Glutamatergic neuron (in vitro differentiated cells): ENCODE measurements at places on chromosomes 6 and 20.

- DNase-seq: no peak
Measured at GRCh38 chr6:35046862-35047261, 94.3 kb downstream of the TCP11 start.

DNA sequence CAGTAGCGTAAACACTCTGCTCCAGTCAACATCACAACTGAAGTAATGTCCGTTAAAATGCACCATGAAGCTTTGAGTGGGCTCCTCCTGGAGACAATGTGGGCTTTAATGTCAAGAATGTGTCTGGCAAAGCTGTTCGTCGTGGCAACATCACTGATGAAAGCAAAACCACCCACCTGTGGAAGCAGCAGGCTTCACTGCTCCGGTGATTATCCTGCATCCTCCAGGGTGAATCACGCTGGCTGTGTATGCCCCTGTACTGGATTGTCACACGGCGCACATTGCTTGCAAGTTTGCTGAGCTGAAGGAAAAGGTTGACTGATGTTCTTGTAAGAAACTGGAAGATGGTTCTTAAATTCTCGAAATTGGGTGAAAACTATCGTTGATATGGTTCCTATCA lies 128.5 kb downstream of the MOXD1 start:
- DNase-seq: no peak

DNA sequence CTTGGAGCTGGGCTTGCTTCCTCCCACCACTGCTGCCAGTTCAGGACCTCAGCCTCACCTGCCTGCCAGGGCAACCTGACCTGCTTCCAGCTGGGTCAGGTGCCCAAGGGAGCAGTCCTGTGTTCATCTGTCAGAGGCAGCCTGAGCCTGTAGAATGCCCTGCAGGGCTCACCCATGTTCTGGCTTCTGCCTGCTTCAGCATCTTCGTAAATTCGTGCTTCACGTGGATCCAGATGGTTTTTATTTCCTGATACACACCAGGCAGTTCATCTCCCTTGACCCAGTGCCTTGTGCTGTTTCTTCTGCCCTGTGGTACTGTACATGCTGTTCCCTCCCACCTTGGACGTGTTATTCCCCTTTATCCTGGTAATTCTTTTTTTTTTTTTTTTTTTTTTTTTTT lies 50.2 kb downstream of the ARID1B start:
- DNase-seq: no peak

DNA sequence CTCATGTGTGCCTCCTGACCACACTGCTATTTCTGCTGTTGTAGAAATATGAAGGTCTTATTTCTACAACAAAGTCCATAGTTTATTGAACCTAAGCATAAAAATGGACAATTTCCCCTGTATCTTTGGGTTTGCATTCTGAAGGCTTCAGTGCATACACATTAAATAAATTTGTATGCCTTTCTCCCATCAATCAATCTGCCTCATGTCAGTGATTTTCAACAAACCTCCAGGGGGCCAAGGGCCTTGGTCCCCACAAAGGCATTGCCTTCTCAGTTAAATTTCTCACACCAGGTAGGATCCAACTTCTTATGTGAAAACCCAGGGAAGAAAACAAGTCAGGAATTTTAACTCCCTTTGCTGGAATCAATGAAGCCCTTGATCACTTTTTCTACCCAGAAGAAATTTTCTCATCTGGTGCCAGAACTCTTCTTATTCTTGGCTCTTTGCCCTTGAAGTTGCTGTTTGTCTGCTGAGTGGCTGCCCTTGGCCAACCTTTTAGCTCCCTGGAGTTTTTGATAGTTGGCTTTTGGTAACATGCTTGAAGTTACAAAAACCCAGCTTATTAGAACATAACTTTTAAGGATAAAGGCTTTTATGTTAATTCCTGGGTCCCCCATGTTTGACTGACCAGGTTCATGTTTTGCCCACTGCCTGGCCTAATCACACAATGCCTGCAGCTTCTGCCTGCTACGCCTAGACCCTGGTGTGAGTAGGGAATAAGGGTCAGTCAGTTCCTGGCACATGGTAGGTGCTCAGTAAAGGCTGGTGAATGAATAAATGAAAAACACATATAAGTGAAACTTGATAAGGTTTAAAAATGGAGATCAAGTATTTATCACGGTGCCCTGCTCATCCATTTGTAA lies 37.0 kb downstream of the SHLD1 start:
- DNase-seq: no peak

DNA sequence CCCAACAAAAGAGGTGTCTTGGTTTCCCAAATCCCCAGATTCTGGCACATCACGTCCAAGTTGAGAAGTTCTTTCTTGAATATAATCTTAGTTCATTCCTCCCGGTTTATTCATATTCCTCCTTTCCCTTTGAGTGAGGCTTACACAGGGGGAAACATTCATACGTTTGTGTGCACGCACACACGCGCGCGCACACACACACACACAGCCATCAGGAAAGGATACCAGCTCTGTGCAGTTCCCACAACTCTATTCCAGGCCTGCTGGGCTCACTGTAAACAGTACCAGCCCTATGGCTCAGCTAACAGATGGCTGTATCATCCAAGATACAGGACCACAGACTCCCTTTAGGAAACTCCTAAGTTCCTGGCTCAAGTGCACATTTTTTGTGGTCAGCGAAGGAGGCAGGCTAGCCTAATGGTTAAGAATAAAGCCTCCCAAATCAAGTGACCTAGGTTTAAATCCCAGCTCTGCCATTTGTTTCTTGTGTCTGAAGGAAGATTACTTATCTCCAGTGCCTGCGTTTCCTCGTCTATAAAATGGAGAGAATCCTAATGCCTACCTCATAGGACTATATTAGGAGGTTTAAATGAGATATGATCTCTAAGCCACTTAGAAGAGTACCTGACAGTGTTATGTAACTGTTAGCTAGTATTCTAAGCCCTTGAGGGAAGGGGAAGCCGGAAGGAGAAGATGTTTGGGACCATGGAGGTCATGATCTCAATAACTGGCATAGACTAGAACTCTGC lies 3.7 kb upstream of the TAF8 start:
- DNase-seq: no peak

DNA sequence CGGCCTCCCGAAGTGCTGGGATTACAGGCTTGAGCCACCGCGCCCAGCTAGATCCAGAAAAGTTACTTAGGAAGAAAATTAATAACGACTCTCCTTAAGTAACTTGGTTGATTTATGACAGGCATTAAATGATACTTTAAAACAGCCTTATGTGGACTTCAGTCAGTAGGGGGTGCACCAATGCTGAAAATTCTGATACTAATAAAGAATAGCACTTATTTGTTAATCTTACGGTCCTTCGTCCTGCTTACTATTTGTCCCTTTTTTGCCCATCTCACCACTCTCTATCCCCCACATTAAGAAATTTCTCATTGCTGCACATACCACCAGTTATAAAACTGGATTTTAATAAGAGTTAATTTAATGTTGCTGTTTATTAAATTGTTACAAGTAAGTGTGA lies 12.7 kb upstream of the PRELID3B start:
- DNase-seq: no peak

DNA sequence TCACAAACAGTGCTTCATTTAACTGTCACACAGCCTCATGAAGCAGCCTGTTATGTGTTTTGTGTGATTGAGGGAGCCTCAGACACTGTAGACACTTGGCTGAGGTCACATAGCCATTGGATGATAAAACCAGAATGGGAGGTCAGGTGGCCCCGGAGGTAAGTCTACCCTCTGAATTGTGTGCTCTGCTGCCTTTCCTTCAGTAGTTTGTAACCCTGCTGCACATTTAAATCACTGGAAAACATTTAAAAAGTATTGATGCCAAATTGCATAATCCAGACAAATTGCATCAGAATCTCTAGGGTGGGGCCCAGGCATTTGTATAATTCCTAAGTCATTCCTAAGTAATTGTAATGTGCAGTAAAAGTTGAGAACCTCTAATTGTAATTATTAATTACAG lies 85.2 kb upstream of the ECI2 start:
- DNase-seq: no peak

DNA sequence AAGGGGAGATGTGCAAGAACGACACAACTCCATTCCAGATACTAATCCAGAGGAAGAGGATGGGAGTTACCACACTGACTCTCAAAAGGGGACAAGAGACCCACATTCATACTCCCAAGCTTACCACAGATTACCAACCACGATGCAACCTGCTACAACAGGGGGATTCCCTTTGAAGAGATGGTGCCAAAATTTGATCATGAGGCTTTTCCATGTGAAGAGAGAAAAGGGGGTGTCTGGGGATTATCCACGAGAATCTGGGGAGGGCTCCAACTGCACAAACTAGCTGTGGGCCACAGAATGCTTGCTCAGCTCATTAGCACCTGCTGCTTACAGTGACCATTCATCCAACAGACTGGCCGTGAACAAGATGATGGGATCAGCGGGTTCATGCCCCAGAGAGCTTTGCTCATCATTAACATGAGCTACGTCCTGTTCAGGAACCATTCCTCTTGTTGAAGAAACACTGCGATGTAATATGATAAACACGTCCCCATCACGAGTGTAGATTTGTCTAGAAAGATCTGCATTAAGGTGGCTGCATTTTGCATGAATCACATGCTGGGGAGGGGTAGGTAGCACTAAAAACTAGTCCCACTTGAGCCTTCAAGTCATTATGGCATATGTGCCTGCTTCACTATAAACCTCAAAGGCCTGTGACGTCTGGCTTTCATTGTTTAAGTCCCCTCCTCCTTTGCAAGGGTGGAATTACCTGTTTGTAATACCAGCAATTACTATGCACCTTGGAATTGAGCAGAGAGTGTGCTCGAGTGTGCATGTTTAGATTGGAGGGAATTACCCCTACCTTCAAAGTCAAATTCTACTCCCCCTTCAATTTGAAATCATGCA lies 4.0 kb downstream of the PLAGL2 start:
- DNase-seq: no peak

DNA sequence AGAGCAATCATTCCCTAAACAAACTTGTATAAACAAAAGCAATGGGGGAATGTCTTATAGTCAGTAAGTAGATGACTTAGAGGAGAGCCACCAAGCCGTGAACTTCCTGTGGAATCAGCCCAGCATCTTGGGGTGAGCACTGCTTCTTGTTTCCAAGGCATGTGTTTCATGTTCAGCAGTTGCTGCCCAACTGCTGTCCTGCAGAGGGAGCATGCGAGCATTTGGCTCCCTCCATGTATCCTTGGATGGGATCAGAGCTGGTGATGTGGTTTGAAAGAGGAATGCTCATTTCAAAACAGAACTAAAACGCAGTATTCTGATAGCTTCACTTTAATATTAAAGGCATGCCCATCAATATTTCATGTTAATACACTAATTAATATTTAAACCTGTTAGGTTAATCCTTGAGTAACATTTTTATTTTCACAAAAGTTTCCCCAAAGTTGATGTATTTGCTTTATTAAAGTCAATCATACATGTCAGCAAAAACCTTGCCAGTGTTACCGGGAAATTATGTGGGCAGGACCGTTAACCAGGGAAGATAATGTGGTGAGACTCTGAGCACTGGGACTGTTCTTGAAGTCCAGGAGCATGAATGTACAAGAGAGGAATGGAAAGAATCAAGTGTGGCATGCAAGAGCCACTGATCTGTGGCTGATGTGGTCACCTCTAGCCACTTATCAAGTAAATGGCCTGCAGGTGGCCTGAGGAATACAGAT lies 172.1 kb upstream of the GGTLC1 start:
- DNase-seq: peak; percentile 74

- no peak for DNase-seq
Measured at GRCh38 chr20:1961374-1961773, 32.5 kb downstream of the PDYN start.

- no peak for DNase-seq
Measured at GRCh38 chr6:79797912-79798311, 149.4 kb downstream of the ELOVL4 start.

- no peak for DNase-seq
Measured at GRCh38 chr6:100261486-100261885, 203.2 kb downstream of the SIM1 start.

GRCh38 chr6:139109558-139109957 lies 25.3 kb upstream of the HECA start:
- peak; percentile 20 for DNase-seq

GRCh38 chr20:48818481-48818987 lies 9.3 kb downstream of the PREX1 start:
- no peak for DNase-seq

DNA sequence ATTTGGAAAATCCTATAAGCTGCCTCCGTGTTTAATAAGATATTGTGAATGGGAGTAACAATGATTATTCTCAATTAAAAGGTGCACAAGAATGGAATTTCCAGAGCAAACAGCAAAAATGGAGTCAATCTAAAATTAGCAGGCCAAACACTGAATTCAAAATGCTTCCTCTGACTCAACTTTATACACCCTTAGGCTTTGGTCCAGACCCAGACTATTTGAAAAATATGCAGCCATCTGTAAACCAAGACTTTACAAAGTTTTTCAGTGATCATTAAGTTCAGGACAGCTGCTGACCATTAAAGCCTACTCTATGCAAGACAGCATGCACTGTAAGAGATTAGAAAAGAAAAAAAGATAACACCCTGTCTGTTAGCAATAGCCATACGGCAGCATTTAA lies 39.4 kb upstream of the CCN6 start:
- DNase-seq: no peak

DNA sequence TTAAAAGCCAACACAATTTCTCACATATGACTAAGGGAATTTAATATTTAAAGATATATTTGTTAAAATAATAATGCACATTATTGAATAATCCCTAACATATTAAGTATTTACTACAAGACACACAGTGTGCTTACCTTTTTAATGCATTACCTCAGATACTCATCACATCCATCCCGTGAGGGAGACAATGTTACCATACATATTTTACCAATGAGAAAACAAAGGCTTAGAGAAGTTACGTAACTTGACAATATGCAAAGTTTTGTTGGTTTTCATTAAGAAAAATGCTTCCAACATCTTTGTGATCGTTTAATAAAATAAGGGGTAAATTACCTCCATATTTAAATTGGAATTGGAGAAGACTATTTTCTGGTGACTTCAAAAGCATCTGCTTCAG lies 4.3 kb downstream of the IFNGR1 start:
- no peak for DNase-seq

DNA sequence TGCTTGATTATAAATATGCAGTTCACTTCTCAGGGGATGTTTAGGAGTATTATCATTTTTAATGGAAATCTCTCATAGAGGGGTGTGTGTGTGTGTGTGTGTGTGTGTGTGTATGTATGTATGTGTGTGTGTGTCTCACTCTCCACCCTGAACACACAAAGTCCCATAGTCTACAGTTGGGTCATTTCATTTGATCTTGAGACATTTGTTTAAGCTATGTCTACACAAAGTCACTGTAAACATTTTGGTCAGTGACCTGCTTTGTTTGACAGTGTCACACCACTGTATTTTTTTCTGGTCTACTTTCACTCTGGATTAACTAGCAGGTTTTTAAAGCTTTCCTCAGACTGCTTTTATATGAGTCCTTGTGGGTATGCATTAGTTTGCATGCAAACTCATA lies 215.2 kb downstream of the GRIK2 start:
- no peak for DNase-seq
